ENCODE measurements at places on chromosomes 1 and 21. TPM values are rescaled to one million over a fixed set of nuclear protein-coding genes. Genes with fewer than 3 reads are reported as not detected.

DNA sequence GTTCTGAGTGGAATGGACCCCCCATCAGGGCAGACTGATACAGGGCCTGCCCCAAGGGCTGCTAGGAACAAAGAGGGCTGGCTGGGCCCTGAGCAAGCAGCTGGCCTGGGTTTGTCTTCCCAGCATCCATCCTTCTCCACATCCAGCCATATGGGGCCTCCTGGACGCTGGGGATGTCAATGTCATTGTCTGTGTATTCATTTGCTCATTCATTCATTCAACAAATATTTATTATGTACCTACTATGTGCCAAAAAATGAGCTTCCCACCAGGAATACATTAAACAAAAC is 15.6 kb upstream of the ECE1 start:
- no peak for DNase-seq

DNA sequence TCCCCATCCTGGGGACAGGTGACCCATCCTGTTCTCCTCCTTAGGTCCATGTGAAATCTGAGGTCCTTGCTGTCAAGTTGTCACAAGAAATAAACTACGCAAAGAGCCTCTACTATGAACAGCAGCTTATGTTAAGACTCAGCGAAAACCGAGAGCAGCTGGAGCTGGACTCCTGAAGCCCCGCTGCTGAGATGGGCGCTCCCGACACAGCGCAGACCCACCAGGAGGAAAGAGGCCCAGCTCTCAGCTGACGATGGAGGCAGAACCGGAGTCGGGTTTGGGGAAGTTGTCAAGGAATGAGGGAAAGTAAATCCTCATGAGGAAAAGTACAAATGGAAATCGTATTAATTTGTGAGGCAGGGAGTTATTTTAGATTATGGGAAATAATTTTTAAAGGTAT is 109.2 kb downstream of the DHRS3 start:
- no peak for DNase-seq

- DNase-seq: no peak
Measured at GRCh38 chr1:238223076-238223640, 332.4 kb upstream of the ZP4 start.

The NBL1 gene
- total RNA-seq: 39.3 TPM

- DNase-seq: no peak
Measured at GRCh38 chr1:91591175-91591974, 90.7 kb downstream of the CDC7 start.

Measured in hematopoietic multipotent progenitor cell (in vitro differentiated cells).